Ammon's horn (tissue), 1 donor: ENCODE measurements at places on chromosomes 5 and 9.
A peak's percentile ranks its signal among the peaks of the same experiment; 100 is the strongest.

DNA sequence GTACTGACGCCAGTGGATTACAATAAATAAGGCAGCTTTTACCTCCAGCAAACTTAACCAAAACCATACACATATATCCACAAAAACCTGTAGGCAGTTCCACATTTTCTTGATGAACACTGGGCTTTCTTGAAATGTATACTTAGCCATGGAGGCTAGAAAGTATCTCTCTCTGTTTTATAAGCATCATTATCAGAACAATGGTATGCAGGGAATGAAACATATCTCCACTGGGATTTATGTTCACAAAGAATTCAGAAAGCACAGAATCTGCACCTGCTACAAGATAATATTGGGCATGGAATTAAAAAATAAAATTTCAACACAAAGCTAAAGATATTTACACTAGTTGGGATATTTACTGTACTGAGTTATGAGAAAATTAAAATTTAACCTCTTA lies 126.1 kb upstream of the RASA1 start:
- no peak for DNase-seq

DNA sequence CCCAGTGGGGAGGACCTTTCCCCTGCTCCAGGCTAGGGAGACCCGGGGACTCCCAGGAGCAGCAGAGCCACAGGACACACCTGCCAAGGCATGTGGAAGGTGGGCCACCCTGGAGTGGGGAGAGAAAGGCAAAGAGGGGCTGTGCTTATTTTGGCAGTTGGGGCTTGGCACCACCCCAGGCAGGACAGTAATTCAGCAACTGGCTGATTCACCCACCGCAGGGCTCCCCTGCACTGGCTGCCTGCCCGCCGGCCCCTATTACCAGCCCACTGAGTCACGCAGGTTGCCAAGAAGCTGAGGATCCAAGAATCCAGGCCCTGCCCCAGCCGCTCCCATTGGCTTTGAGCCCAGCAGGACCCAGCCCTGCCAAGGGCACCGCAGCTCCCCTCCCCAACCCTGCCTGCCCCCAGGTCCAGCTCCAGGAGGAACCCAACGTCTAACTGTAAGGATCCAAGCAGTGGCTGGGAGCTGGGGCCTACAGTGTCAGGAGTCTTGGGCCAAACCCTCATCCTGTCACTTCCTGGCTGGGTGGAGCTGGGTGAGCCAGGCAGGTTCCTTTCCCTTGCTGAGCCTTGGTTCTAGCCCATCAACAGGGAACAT lies 14.2 kb upstream of the RALGDS start:
- DNase-seq = no peak

- no peak for DNase-seq
Measured at GRCh38 chr5:78129597-78129996, 164.9 kb downstream of the AP3B1 start.

DNA sequence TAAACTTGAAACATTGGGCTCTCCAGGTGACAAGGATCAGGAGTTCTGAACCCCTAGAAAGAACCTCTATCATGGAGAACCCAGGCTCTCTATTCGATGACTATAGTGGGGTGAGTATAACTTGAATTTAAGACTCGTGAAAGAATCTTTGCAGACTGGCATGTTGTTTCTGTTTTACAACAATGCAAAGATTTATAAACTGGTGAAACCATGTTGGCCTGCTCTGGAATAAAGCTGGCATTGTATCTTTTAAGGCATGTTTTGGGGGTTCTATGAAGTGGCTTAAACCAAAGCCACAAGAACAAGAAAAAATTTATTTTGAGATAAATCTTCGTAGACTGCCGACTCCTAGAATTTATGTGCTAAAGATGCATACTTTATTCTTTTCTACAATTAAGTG lies 9.8 kb upstream of the GDNF start:
- DNase-seq = no peak

GRCh38 chr9:74172874-74173273 lies 324.3 kb upstream of the RORB start:
- no peak for DNase-seq

DNA sequence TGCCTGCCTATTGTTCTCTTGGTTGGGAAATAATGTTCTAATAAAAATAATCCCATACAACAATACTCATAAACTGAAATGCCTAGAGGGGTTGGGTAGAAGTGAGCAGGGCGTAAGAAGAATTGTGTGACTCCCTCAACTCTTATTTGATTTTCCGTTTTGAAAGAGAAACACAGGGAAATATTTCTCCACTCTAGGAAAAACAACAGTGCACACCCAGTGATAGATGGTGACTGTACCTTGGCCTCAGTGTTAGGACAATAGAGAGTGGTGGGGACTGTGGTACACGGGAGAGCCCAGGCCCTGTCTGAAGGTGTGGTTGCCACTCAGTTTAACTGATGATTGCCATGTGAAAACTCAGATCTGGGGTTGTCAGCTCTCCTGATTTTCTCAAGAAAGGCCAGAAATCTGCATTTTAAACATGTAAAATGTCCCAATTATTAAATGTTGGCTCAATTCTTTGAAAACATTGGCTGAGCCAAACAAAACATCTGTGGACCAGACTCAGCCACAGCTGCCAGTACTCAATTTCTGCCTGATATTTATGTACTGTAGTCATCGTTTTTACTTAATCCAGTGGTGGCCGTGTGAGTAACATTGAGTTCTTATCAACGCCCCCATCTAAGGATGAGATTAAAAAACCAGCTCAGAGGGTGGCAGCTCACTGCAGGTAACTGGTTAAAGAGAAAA lies 103.8 kb upstream of the ZNF618 start:
- no peak for DNase-seq

DNA sequence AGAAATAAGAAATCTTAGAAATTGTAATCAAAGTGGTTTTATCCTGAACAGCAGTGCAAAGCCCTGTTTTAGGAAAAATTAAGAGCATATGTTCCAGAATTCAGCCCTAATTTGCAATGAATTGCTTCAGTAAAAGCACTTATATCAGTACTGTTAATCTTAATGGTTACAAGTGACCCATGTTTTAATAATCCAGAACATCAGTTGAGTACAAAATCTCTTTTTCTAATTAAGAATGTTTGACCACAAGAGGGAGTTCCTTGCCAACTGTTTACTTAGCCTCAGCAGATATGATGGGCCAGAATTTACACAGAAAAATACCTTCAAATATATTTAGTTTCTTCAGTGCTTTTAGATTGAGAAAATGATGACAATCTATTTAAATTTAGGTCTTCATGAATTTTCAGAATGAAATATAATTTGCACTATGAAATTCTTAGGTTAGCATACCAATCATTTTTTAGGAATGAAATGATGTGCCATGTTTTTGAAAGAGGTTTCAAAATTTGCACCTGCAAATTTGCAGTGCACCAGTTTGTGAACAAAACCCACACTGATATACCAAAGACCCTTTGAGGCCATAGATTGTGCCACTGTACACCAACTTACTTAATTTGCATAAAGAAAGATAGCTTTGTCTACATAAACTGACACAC lies 926.3 kb upstream of the ARRDC3 start:
- DNase-seq = peak; percentile 25

DNA sequence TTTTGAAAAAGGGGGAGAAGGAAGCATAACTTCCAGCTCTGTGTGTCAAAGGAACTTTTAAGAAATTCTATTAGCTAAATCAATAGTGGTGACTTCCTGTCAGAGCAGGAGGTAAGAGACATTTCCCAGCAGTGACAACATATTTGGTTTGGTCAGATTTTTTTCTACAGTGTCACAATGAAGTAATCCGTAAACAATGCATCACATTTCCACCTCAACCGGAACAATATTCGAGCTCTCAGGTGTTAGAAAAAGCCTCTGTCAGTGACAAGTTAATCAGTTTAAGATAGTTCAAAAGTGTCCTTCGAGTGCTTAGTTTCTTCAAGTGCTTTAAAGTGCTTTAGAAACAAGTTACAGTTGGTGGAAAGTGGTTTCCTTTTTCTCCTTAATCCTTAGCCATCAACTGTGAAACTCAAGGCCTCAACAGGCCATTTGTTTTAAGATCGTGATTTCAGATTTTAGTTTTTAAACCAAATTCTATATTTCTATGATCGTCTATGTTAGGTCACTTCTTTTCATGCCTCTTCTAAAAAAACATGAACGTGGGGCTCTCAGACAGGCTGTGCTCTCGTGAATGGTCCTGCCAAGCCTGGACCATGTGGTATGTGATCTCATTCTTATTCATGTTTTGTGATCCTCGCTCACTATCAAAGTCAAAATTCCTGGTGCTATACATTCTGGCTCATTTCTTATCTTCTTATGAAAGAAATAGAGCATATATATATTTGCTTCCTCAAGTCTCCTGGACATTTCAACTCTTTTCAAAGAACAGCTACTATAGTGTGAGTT lies 181.9 kb upstream of the HMHB1 start:
- DNase-seq = no peak
